Karpas-422 (cell line): ENCODE measurements at places on chromosomes 2 and 18.
A peak's percentile ranks its signal among the peaks of the same experiment; 100 is the strongest.

- no peak for DNase-seq
Observed at GRCh38 chr18:3760741-3761140, 310.8 kb downstream of the TGIF1 start.

GRCh38 chr2:25273985-25274535 lies 67.7 kb downstream of the DNMT3A start:
- no peak for DNase-seq

DNA sequence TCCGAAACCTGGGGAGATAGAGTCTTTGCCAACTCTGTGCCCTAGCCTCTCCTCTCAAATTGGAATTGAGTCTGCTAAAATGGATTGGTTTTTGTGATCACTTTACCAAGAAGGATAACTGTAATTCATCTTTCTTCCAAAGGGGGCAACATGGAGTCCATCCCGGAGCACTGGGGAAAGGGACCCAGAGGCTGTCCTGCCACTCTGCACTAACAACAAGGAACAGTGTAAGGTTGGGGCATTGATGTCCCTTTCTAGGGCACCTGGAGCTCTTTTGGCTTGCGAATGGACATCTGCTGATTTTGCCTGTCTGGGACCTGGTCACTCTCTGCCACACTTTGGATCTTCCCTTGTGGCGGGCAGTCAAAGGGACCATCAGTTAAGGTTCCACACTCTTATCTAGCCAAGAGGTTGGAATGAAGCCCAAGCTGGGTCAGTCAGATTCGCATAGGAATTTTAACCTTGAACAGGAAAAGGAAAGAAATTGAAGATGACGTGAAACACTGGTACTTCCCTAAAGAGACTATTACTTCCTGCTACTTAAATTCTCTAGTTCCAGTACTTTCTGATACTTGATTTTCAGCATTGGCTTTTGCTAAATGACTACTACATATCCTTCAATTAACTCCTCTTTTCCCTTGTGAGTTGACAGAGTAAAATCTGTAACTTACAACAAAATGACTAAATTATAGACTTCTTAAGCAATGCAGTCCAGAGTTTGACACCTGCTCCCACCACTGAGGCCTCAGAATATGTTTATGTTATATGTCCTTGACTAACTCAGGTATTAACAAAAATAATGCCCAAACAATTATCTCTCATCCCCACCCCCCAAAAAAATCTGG lies 64.7 kb upstream of the KLF7 start:
- DNase-seq = peak; percentile 85

DNA sequence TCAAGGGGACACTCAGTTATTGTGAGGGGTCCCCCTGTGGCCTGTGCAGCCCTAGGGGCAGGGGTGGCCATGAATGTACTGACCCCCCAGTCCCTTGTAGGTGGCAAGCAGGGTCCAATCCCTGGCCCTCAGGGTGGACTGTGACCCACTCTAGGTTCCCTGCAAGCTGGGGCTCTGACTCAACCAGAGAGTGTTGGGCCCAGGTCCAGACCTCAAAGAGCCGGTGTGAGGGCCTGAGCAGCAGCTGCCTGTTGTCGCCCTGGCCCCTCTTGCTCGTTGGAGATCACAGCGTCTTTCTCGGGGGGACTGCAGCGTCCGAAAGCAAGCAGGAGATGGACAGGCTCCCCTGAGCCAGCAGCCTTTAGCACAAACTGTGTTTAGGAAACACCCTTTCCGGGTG lies 66.8 kb upstream of the ATG16L1 start:
- no peak for DNase-seq

DNA sequence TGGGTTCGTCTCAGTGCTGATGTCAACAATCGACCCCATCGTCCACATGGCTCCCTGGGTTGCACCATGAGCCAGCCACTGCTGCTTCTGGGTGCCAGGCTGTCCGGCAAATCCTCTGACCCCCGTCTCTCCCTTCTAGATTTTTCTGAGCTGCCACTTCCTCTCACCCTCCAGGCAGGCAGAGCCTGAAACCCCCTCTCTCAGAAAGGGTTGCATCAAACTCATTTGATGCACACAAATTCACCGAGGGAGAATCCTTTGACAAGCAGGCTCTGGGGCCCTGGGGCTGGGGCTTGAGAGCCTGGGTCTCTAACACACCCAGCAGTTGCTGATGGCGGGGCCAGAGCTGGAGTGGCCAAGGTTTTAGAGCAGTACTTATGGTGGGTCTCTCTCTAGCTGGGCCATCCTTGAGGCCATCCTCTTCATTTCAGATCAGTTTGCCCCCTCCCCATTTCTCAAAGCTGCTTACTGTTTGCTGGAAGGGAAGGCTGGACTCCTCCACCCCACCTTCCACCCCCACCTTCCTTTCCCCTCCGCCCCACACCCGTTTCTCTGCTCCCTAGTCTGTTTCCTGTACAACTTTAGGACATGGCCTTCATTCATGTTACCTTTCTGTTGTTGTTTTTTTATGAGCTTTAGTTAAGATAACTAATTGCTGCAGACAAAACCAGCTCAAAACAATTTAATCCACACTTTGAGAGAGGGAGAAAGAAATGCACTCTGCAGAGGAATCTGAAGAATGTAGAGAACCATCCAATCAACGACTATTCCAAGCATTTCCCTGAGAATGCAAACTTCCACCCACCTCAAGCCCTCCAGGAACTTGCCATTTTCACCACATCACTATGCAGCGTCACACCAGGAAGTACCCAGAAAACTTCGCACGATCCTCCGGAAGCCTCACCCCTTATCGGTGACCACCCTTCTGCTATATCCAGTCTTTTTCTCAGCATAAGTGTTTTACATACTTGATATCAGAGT lies 69.5 kb downstream of the ARL4C start:
- peak; percentile 16 for DNase-seq

- no peak for DNase-seq
Observed at GRCh38 chr2:98324181-98324580, 22.1 kb upstream of the CNGA3 start.

DNA sequence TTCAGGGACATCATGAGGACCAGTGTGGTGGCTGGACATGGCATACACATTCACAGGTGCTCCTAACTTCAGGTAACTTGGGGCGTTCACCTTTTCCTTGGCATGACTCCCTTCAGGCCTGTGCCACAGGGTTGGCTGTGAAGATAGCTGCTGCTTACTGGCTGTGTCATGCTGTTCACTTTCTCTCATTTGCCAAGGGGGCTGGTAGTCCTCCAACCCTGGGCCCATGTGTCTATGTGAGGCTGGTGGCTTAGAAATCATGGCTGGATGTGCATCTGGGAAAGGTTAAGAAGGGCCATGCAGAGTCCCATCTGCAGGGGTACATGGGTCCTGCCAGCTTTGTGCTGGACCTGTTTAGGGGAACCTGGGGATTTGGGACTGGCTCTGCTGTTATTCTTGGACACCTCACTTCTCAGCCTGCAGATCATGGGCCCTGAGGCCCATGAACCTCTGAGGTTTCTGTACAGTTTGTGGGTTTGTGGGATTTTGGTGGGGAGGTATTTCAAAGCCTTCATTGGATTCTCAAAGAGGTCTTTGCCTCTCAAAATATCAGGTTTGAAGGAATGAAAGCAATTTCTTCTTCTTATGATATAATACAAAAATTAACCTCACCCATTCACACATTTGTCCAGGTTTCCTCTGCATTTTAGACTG lies 62.9 kb downstream of the FHOD3 start:
- DNase-seq = no peak

DNA sequence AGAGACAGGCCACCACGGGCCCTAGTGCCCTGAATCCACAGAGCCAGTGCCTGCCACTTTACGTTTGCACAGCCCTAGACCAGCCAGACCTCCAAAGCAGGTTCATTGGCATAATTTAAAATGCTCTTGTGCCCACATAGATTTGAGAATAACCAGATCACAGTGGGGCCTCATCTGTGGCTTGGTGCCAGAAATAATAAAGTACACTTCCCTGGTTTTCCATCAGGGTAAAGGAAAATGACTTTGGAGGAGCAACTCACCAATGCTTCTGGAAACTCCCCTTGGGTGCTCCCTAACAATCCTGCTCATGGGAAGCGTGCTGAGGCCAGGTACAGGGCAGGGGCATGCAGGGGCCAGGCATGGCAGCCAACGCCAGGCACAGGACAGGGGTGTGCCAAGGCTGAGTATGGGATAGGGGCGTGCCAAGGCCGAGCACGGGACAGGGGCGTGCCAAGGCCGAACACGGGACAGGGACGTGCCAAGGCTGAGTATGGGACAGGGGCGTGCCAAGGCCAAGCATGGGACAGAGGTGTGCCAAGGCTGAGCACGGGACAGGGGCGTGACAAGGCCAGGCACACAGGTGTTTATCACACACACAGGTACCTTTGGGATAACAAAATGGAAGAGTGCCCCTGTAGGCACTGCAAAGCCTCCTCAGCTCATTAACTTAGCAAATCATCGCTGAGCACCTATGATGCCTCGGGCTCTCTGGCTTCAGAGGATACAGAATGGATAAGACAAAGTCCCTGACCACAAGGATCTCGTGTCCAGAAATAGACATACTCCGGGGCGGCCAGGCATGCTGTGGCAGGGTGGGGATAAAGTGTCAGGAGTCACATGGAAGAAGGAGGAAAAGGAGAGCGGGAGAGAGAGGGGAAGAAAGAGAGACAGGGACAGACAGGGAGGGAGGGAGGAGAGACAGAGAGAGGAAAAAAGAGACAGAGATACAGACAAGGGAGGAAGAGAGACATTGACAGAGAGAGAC lies 334.7 kb downstream of the EIPR1 start:
- no peak for DNase-seq

- DNase-seq = no peak
Observed at GRCh38 chr2:2846332-2847208, 515.5 kb upstream of the MYT1L start.

GRCh38 chr18:69215161-69215560 lies 185.5 kb upstream of the DOK6 start:
- DNase-seq = no peak

- no peak for DNase-seq
Observed at GRCh38 chr2:167332358-167332757, 444.1 kb downstream of the XIRP2 start.

- DNase-seq = no peak
Observed at GRCh38 chr2:61534926-61535325, 3.2 kb downstream of the XPO1 start.

GRCh38 chr18:72207280-72207679 lies 336.9 kb downstream of the CBLN2 start:
- no peak for DNase-seq

GRCh38 chr18:1599196-1599595 lies 694.5 kb downstream of the ADCYAP1 start:
- DNase-seq = no peak

DNA sequence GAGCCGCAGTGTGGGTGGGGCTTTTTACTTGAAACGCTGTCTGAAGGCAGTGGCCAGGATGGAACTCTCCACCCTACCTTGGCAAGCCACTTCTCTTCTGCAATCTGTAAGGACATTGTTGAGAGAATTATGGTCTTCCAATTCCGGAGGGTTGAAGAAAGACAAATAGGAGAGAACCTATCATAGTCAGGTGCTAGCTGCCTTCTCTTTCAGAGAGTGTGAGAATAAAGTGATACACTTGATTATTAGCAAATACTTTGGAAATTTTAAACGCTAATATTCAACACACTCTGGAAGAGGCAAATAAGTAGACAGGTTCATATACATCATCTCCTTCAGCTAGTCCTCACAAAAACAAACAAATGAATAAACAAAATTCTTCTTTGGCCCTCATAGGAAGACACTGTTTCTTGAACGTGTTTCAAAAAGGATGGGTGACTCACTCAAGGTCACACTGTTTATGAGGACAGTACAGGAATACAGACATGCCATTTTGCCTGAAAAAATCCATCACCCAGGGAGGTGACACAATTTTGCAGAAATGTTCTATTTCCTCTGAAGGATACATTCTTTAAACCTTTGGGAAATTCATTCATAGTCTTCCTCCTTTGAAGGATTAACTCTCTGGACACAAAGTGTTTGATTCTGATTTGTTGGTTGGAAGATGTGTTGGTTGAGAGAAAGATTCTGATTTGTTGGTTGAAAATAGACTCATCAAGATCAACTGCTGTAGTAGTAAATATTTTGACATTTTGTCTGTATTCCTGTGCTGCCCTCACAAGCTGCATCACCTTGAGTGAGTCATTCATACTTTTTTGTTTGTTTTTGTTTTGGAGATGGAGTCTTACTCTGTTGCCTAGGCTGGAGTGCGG lies 2.2 kb upstream of the IL1RN start:
- no peak for DNase-seq

DNA sequence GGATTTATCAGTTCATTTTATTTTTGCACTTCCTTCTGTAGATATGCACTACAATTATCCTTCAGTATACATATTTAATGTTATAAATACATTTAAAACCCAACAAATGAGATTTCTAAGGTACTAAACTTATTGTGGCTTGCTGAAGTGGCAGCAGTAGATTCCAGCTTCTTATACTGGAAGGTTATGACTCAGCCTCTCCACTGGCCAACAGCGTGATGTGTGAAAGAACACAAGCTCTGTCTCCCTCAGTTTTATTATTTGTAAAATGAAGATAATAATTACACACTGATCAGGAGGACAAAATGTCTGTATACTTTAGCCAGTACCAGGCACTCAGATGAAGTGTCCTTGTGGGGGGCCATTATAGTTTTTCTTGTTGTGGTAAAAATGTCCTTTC lies 1147.1 kb downstream of the CNTNAP5 start:
- no peak for DNase-seq

DNA sequence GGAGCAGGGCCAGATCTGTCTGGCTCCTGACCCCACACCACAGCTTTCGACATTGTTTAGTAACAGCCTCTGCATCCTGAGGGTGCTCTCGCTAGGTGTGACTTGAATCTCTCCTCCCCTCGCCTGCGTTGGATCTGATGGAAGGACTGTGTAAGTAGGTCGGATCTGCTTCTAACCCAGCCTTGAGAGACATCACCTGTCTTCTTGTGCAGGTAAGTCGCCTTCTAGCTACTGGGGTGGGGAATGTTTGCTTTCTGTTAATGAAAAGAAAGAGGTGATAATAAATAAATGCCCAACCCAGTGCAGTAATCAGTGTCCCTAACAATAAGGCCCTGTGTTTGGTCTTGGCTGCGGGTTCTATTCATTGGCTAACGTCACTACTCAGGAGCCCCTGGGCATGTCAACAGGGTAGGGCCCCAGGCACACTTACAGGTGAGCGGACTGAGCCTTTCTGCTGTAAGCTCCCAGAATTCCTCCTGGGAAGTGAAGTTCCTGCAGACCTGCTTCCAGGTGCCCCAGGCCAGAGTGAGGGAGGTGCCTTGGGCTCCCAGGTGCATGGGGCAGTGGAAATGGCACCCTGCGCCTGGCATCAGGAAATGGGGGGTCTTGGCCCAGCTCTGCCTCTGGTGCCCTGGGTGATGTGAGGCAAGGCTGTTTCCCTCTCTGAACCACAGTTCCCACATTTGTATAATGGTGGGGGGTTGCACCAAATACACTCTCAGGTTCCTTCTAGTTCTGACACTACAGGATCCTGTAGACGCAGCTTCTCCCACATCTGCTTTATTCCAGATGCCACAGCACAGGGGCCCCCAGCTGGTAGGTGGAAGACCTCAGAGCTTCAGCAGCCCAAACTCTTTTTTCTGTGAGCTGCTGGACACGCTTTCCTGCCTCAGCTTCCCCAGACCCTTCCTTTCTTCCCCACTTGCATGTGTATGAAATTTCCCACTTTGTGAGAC lies 11.2 kb upstream of the FOSL2 start:
- no peak for DNase-seq

GRCh38 chr18:137327-137726 lies 21.0 kb upstream of the USP14 start:
- DNase-seq = no peak
